ENCODE measurements at places on chromosomes 2 and 18.

- DNase-seq, result no peak
These were observed 158.6 kb upstream of the HS6ST1 start for GRCh38 chr2:128477026-128477820.

- no peak for DNase-seq
These were observed 218.7 kb upstream of the SMAD2 start for GRCh38 chr18:48149020-48149685.

DNA sequence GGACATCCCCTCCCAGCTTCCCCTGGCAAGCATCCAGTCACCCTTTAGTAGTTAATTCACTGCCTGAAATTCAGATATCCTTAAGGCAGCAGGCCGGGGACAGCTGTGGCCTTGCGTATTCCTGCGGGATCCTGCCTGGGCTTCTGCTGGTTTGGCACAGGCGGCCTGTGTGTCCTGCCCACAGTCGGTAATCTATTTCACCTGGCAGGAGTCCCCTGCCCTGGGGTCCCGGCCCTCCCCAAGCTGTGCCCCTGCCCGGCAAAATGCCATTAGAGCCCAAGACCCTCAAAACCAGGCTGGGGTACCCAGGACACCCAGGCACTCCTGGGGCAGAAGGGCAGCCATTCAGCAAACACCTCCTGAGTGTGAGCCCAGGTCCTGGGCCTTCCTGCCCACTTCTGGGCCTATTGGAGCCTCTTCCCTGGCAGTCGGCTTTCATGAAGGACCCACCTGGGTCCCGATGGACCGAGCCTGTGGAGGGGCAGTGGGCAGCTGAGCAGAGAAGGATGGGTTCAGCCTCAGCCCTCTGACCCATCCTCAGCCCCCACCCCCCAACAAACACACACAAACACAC lies 11.6 kb downstream of the CROCC2 start:
- DNase-seq, result no peak

GRCh38 chr2:133085646-133086045 lies 415.6 kb upstream of the LYPD1 start:
- DNase-seq, result no peak

DNA sequence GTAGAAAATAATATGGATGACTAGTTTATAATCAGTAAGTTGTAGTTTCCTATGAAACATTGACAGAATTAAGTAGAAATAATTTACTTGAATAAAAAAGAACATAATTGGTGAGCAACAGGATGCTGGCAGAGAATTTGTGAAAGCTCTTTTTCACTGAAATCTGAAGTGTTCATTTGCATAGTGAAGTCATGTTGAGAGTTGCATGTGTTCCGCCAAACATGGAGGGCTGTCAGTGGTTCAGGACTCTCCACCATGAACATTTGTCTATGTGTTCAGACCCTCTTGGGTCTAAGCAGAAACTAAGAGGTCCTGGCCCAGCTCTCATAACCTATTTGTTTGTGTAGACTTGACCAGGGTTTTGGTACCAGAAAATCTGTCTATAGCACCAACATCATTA lies 182.5 kb upstream of the LINC00305 start:
- no peak for DNase-seq

DNA sequence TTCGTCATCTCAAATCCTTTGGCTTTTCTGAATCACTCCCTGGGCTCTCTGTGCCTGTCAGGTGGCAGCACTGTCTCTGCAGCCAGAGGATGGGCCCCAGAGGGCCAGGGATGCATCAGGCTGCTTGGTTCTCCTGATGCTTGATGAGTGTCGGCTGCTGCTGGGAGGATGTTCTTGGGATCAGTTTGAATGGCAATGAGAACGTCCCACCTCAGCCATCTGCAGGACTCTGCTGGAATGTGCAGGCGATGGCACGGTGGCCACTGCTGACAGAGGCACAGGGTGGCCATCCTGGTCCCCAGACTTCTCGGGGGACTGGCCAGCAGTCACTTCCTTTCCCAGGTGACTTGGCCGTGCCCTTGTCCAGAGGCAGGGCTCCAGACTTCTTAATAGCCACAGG lies 146.0 kb downstream of the FAM210A start:
- no peak for DNase-seq

DNA sequence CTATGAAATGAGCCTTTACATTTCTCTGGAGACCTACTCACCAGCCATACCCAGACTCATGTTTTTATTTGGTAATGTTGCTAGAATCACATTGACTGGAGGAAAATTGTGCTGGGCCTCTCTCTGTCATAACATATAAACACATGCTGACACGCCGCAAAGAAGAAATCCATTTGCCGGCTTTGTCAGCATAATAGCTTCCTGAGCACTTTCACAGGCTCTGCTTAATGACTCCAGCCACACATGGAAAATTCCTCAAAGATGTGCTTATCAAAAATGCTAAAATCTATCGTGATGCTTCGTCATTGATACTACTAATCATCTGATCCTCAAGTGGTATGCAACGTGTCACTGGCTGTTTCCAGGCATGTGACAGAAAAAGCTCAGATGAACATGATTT lies 63.1 kb downstream of the RND3 start:
- DNase-seq, result no peak

DNA sequence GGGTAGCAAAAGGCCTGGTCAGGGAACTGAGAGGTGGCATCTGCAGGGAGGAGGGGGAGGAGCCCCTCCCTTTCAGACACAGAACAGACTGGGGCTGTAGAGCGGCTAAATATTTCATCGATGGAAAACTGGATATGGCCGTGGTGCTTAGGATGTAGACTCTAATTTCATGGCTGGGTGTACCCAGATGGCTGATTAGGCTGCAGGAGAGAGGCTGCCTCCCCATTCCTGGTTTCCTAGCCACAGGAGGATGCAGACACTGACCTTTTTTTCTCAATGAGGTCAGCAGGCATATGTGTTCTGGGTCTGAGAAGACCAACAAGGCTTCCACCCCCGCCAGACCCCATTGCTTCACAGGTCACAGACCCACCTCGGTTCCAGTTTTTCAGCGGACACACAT lies 79.3 kb upstream of the STPG4 start:
- DNase-seq, result no peak

GRCh38 chr2:211396815-211397214 lies 840.4 kb downstream of the CPS1 start:
- DNase-seq, result peak; percentile 95

Measured in NCI-H2081 treated with DMSO at 0.1 percent for 48 hours (cell line).